ENCODE measurements at places on chromosomes 5 and 9.
A peak's percentile ranks its signal among the peaks of the same experiment; 100 is the strongest.

DNA sequence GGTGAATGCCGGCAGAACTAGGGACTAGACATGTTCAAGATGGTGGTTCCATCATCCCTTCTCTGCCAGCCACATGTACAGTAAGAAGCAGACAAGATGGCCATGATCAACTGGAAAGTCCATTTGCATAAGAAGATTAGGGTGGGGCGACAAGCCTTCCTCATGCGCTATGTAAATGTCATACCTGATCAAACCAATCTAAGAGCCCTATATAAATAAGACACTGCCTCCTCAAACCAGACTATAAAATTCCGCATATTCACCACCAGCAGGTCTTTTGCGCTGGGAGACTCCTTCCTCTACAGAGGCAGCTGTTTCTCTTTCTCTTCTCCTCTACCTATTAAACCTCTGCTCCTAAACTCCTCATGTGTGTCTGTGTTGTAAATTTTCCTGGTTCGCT is 53.8 kb downstream of the TIMD4 start:
- DNase-seq: no peak

DNA sequence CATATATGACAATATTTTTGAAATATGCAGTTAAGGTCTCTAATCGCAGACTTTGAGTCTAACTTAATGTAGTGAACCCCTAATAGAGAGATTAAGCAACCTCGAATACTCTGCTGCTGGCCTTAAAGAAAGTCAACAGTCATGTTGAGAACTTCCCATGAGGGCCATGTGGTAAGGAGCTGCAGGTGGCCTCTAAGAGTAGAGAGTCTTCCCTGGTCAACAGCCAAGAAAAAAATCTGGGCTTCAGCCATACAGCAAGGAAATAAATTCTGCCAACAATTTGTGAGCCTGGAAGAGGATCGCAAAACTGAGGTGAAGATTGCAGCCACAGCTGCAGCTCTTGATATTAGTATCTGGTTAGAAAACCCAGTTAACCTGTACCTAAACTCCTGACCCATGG is 935.2 kb upstream of the TYRP1 start:
- no peak for DNase-seq

DNA sequence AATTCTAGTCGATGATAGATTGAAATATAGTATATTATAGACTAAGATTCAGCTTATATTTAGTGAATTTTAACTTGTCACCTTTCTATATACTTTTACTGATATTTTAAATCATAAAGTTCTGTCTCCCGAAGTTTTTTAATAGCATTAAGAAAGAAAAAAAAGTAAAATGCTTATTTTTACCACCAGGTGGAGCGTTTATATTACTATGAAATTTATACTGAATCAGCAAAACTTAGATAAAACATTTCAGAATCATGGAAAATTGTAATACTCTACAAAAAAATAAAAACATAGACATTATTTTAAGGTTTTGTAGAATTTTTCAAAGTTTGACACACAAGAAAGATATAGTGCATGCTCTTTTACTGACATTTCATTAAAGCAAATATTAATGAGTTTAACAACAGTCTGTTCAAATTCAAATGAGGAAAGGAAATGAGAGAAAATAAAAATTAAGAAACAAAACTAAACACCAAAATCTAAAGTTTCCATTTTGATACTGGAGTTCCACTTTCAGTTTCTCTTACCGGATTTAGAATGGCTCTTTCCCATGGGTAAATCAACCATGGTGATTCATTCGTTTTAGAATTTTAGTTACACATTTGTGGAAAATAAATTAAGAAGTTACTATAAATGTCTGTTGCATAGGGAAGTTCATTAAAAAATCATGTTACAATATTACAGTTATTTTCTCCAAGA is 1035.3 kb downstream of the CDH12 start:
- DNase-seq: no peak

GRCh38 chr9:129910628-129911567 is 75.6 kb downstream of the USP20 start:
- DNase-seq: no peak

- no peak for DNase-seq
These were observed 16.3 kb upstream of the GPX8 start for GRCh38 chr5:55143624-55144023.

DNA sequence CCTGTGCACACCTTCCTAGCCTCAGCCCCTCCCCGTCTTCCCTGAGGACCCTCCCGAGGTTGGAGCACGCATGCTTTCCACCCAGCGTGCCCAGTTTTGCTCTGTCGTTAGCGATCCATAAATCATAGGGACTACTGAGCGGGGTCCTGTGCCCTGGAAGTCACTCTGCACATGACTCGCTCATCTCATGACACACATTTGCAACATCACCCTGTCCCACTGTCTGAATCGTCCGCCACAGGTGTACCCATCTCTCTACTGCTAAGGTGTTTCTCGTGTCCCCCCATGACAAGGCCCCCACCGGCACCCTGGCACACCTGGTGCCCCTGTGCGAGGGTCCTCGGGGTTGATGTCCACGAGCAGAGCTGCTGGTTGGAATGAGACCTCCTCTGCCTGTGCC is 69.0 kb upstream of the BARHL1 start:
- DNase-seq: no peak

DNA sequence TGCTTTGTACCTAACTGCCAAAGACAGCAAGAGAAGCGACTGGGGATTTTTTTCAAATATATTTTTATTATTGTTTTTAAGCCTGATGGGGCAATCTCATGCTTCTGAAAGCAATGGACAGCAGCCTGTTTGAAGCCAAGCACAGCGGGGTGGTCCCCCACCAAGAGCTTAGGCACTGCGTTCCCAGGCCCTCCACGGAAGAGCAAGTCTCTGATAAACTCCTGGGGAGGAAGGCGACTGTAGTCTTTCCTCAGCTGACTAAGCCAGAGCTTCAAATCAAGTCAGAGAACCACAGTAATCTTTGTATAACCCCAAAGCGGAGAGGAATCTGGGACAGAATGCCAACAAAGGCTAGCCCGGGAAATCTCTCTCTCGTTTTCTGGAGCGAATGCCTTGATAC is 54.4 kb downstream of the ARSB start:
- DNase-seq: no peak

DNA sequence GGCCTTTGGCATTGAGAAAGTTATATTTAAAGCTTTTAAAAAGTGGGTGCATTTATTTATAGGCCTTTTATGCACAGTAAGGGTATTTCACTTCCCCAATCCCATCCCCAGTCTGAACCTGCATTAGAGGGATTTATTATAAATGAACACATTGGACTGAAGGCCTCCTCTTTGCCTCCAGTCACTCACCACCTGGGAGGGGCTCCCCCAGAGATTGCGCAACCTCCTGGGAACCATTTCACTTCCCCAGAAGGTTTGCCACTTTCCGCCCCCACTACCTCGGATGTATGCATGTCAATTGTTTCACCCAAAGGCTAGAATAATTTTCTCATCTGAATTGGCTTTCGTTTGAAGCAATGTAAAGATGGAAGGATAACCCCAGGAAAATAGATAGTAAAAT is 29.8 kb upstream of the VCAN start:
- DNase-seq: no peak

DNA sequence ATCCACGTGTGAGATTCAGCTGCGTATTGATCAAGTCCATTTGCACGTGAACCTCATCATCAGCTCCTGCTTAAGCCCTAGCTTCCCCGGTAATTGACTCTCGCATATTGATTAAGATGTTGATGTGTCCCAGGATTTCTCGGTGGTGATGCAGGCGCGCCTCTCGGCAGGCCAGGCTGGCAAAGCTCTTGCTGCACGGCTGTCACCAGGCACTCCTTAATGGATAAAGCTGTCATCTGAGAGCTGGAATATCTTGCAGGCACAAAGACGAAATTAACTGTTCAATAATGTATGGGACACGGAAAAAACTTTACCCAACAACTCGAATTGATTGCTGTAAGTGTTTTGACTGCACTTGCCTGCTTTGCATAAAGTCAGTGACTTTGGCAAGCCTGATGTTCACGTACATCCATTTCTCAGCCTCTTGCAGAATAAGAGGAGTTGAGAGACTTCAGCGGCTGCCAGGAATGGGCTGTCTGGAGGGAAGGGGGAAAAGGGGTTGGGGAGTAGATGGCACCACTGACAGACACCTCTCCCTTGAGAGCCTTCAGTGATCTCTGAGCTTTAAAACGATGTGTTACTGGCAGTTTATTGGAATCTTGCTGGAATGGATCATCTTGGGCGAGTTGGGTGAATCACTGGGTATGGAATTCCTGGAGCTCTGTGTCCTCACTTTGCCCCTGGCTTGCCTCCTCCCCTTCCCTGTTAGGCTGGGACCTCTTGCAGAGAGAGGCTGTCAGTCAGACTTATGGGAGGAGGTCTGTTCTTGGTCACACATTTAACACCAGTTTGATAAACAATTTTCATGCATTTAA is 650.3 kb downstream of the CCDC171 start:
- DNase-seq: peak; percentile 43

DNA sequence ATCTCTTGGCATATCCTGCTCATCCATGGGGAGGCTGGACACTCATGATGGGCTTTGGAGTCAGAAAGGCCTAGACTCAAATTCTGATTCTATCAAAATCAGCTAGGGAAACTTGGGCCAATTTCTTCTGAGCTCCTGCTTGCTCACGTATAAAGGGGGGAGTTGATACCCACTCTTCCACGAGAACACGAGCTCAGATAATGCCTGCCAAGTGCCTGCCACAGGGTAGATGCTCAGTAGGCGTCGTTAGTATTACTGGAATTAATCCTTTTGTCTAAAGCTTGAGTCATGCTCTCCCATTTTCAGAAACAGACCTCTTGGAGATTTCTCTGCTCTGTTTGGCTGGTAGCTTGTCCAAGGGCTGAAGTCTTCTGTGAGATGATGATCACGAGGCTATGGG is 238.3 kb upstream of the MVB12B start:
- no peak for DNase-seq

DNA sequence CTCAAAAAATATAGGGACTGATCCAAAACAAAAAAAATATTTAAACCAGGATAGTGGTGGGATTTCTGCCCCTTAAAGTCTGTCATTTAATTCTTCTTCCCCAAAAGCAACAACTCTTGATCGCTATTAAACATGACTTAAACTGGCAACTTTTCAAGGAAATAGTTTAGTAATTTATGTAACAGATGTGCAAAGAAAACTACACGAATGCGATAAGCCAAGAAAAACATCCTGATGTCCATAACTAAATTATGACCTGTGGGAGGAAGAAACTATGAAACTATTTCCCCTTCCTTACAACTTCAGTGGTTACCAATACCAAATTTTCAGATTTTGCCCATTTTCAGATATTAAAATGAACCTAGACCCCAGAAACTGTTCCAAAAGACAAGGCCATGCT is 31.5 kb downstream of the CLINT1 start:
- DNase-seq: no peak

DNA sequence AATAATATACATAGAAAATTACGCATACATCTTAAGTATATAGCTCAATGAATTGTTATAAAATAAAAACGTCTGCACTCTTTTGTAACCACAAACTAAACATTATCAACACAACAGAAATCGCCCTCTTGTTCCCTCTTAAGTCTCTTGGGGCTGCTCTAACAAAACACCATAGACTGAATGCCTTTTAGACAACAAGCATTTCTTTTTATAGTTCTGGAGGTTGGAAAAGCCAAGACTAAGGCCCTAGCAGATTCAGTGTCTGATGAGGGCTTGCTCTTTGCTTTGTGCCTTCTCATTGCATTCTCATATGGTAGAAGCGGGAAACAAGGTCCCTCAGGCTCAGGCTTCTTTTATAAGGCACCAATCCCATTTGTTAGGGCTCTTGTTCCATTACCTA is 4.9 kb upstream of the IFNB1 start:
- no peak for DNase-seq

GRCh38 chr9:72092820-72093219 is 32.4 kb upstream of the C9orf57 start:
- no peak for DNase-seq

- no peak for DNase-seq
These were observed 6.5 kb downstream of the TLE1 start for GRCh38 chr9:81682797-81683196.

DNA sequence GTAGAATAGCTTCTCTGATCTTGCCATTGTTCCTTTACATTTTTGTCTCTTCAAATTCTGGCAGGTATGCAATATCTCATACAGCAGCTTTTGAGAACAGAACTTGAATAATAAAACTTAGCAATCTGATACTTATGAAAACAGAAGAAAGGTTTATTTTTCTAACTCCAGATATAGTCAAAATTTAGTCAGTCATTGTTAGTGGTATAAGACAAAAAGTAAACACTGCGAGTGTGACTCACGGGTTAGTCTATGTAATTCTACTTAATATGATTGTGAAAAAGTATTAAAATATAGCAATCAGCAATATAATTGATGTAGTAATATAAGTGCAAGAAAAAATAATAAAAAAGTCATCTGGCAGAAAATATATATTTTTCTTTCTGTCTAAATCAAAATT is 910.4 kb downstream of the DNAH5 start:
- no peak for DNase-seq

DNA sequence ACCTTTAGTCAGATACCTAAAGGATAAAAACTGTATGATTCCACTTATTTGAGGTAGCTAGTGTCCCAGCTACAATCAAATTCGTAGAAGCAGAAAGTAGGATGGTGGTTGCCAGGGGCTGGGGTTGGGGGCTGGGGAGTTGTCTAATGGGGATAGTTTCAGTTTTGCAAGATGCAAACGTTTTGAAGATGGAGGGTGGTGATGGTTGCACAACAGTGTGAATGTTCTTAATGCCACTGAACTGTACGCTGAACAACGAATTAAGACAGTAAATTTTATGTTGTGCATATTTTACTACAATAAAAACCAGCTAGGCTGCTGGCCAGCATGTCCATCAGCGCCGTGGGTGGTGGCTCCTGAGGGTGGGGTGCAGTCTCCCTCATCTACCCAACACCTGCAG is 137.8 kb downstream of the GADD45G start:
- DNase-seq: no peak

- no peak for DNase-seq
These were observed 153.4 kb downstream of the HSPA4 start for GRCh38 chr5:133205204-133205603.

DNA sequence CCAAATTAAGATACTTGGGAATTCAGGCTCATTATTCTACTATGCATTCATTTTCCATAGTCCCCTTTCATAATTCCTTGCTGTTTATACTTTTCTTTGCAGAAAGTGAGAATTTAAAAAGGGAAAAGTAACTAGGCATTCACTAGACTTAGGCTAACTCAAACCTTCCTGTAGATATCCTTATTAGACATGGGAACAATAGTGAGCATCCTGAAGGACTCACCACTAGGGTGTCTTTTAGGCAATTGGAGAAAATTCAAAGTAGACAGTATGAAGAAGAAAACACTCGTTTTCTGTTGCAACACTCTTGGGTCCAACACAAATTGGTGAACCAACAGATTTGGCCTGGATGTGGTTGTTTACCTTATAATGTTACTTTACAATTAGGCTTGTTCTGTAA is 213.2 kb upstream of the GRIN3A start:
- no peak for DNase-seq

GRCh38 chr5:95984287-95984938 is 22.8 kb upstream of the ELL2 start:
- DNase-seq: no peak

GRCh38 chr9:132602207-132602606 is 19.8 kb downstream of the BARHL1 start:
- no peak for DNase-seq

- no peak for DNase-seq
These were observed 3.4 kb upstream of the CTSL start for GRCh38 chr9:87722393-87723088.

Data from glutamatergic neuron (in vitro differentiated cells).